Upper lobe of left lung (tissue), 6 donors: ENCODE measurements at places on chromosomes 7 and 10. TPM values are rescaled to one million over a fixed set of nuclear protein-coding genes. Genes with fewer than 3 reads are reported as not detected.

The MMD2 gene
- total RNA-seq = not detected

The UNC5B gene
- 9.8 TPM for total RNA-seq

The RHOBTB1 gene
- 16.3 TPM for total RNA-seq

The ZPBP gene
- total RNA-seq = not detected

The TMEM236 gene
- total RNA-seq = 1.4 TPM

The ITIH2 gene
- total RNA-seq = 1.5 TPM

The ZFAND4 gene
- total RNA-seq = 15.8 TPM

The SAMD9 gene
- 19.1 TPM for total RNA-seq

The ANXA8L1 gene
- 27.2 TPM for total RNA-seq

The MRC1 gene
- 84.9 TPM for total RNA-seq

The ABCC2 gene
- total RNA-seq = 0.46 TPM

The SSBP1 gene
- total RNA-seq = 114 TPM

The SNCG gene
- total RNA-seq = not detected

The BLNK gene
- 7.0 TPM for total RNA-seq

The GPNMB gene
- total RNA-seq = 172 TPM

The CCDC146 gene
- 43.0 TPM for total RNA-seq

- H3K27me3 ChIP-seq = no peaks in the 10 kb centered on the region
- H3K4me1 ChIP-seq = no peaks in the 10 kb centered on the region
- no peak for DNase-seq
- H3K4me3 ChIP-seq = no peak overlapping the region
Observed at GRCh38 chr10:60430017-60430416, 40.3 kb upstream of the ANK3 start.

DNA sequence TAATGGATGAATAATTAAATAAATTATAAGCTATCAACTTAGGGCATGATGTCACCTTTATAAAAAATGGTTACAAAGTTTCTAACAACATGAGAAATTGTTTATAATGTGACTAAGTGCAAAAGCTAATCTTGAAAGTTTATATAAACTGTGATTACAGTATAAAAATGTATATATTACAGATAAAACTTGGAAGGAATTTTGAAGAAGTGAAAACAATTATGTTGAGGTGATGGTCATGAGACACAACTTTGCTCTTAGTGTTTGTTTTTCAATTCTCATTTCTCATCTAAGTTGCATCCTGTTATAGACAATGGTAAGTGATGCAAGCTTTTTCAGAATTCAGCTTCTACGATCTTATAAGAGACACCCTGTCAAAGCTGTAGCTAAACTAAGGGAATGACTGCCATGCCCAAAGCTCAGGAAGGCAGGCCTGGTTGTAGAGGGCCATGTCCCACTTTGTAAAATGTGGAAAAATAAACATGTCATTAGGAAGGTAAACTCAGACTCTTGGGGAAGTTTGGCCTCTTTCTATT is 23.9 kb downstream of the MACC1 start:
- H3K27ac ChIP-seq = no peak overlapping the region
- no peaks in the 10 kb centered on the region for H3K27me3 ChIP-seq
- no peaks in the 10 kb centered on the region for H3K4me1 ChIP-seq
- H3K4me3 ChIP-seq = no peak overlapping the region

DNA sequence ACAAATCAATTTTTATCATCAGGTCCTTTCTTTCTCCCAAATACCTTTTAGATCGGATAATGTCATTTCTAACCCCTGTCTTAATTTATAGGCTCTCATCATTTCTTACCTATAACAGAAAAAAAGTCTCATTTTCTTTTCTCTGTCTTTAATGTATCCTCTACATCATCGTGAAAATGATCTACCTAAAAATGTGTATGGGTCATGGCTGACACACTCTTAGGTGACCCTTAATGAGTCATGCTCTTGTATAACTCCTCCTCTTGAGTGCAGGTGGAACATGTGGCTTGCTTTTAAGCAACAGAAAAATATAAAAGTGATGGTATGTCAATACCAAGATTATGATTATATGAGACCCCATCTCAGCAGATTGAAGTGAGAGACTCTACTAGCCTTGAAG is 139.4 kb downstream of the SEMA3C start:
- H3K36me3 ChIP-seq = no peaks in the 10 kb centered on the region
- no peaks in the 10 kb centered on the region for H3K27me3 ChIP-seq
- H3K27ac ChIP-seq = no peak overlapping the region
- H3K4me3 ChIP-seq = no peak overlapping the region
- H3K4me1 ChIP-seq = peaks cover 18% of the 10 kb centered on the region

DNA sequence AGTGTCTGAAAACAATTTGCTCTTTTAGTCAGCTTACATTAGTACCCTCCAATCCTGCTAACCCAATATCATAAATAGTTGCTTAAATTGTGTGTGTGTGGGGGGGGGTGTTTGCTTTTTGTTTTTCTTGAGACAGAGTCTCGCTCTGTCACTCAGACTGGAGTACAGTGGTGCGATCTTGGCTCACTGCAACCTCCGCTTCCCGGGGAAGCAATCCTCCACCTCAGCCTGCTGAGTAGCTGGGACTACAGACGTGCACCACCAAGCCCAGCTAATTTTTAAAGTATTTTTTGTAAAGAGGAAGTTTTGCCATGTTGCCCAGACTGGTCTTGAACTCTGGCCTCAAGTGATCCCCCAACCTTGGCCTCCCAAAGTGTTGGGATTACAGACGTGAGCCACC is 73.5 kb upstream of the PDLIM1 start:
- no peaks in the 10 kb centered on the region for H3K27me3 ChIP-seq
- no peaks in the 10 kb centered on the region for H3K36me3 ChIP-seq
- no peak overlapping the region for H3K27ac ChIP-seq
- DNase-seq = no peak
- peaks cover 11% of the 10 kb centered on the region for H3K4me1 ChIP-seq
- no peak overlapping the region for H3K4me3 ChIP-seq

GRCh38 chr10:3239920-3240894 is 67.6 kb upstream of the PITRM1 start:
- no peaks in the 10 kb centered on the region for H3K36me3 ChIP-seq
- no peak for DNase-seq
- no peaks in the 10 kb centered on the region for H3K27me3 ChIP-seq
- H3K27ac ChIP-seq = peak overlapping the region; percentile 16
- peaks cover 6% of the 10 kb centered on the region for H3K4me1 ChIP-seq
- no peak overlapping the region for H3K4me3 ChIP-seq

- no peaks in the 10 kb centered on the region for H3K4me1 ChIP-seq
- no peaks in the 10 kb centered on the region for H3K36me3 ChIP-seq
- H3K4me3 ChIP-seq = no peak overlapping the region
- DNase-seq = no peak
Observed at GRCh38 chr7:47228386-47229014, 353.4 kb downstream of the TNS3 start.

- H3K4me3 ChIP-seq = no peak overlapping the region
- peaks cover 34% of the 10 kb centered on the region for H3K4me1 ChIP-seq
- H3K36me3 ChIP-seq = no peaks in the 10 kb centered on the region
Observed at GRCh38 chr10:103836861-103837260, 18.5 kb downstream of the SH3PXD2A start.

DNA sequence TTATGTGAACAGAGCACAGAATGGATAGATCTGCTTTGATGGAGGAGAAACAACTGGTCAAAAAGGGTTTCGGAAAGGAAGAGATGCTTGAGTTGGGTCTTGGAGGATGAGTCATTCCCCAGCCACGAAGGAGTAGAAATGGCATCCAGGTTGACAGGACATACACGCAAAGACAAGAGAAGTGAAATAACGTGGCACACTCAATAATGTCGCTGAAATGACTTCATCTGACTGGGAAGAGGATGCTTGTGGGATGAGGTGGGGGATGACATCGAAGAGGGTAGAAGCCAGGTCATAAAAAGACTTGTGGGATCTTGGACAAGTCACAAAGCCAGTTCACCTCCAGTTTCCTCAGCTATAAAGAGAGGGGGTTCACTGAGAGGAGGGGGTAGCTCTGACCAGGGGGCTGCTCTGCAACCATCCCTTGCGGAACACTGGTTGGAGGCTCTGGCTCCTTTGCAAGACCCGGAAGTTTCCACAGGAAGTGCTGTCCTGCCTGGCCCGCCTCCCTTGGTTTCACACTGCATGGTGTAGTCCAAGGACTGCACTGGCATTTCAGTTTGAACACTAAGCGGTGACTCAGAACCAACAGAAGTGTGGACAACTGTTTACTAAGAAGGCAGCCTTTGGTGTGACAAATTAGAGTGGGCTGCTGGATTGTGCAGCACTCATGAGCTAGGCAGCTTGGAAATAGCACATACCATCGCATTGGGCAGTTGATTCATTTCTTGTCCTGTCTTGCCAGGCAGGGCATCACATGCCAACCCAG is 189.9 kb upstream of the ADO start:
- DNase-seq = no peak
- H3K4me1 ChIP-seq = peaks cover 16% of the 10 kb centered on the region
- H3K4me3 ChIP-seq = no peak overlapping the region
- H3K36me3 ChIP-seq = no peaks in the 10 kb centered on the region
- no peak overlapping the region for H3K27ac ChIP-seq

DNA sequence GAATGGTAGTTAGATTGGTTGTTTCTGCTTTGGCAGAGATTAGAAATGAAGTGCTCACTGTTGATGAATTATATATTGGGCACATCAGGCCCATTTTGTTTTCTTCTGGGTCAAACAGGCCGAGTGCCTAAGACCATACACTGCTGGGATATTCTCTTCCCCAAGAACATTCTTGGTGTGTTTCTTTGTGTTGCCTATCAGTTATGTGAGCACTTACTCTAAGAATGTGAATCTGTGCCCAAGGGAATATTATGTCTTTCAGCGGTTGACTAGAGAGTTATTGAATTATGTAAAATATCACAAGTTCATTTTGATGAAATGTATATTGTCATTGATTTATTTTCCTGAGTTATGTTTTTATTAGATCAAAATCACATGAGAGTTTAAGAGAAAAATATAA is 255.5 kb upstream of the SMIM30 start:
- DNase-seq = no peak
- no peaks in the 10 kb centered on the region for H3K27me3 ChIP-seq
- H3K27ac ChIP-seq = no peak overlapping the region
- H3K36me3 ChIP-seq = no peaks in the 10 kb centered on the region

DNA sequence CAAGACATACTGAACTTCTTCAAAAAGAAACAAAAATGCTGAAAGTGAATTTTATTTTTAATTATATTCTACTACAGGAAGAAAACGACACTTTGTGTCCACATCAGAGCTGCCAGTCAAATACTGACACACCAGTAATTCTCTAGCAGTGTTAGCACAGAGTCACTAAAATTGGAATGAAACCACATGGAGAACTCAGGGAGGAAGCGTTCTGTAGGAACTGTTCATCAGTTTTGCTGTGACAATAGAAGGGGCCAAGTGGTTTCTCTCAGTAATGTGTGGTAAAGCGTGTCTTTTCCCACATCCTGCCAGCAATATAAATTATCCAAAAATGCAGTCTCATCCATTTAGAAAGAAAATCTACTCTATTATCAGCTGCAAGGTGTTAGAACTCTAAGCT is 683.3 kb downstream of the GRM8 start:
- DNase-seq = no peak
- H3K27ac ChIP-seq = no peak overlapping the region
- H3K36me3 ChIP-seq = no peaks in the 10 kb centered on the region
- H3K4me1 ChIP-seq = no peaks in the 10 kb centered on the region
- H3K27me3 ChIP-seq = no peaks in the 10 kb centered on the region

DNA sequence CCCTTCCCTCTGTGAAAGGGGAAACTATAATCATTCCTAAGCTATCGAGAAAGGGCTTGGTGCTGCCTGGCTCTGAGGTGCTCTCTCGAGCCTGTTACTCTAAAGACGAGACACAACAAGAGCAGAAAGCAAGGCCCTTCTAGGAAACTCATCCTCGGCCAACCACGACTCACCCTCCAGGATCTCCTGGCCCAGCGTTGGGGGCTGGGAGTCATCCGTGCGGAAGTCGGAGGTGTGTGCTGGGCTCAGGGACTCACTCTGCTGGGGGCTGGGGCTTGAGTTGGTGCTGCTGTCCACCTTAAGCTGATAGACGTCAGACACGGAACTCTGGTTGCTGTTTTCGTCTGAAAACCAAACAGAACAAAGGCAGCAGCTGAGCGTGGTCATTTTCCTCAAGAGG is 17.6 kb upstream of the BAZ1B start:
- H3K4me1 ChIP-seq = no peaks in the 10 kb centered on the region
- peaks cover 95% of the 10 kb centered on the region for H3K36me3 ChIP-seq
- no peak for DNase-seq
- no peak overlapping the region for H3K4me3 ChIP-seq

DNA sequence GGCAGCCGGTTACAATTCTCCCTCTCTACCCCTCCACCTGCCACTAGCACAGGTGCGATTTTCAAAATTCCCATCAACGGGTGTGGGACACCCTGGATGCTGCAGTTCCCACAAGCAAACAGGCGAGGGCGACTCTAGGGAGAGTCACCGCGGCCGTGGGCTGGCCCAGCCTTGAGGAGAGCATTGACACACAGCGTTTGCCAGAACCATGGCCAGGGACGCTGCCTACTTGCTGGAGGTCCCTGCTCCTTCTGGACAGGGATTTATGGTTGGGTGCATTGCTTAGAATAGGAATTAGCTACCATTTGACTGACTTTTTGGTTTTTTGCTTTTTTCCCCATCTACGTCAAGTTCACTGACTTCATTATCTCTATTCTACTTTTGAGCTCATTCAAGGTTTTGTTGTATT is 19.0 kb upstream of the CLDN4 start:
- H3K27me3 ChIP-seq = no peaks in the 10 kb centered on the region
- no peak overlapping the region for H3K27ac ChIP-seq
- DNase-seq = peak; percentile 88
- H3K4me3 ChIP-seq = no peak overlapping the region

DNA sequence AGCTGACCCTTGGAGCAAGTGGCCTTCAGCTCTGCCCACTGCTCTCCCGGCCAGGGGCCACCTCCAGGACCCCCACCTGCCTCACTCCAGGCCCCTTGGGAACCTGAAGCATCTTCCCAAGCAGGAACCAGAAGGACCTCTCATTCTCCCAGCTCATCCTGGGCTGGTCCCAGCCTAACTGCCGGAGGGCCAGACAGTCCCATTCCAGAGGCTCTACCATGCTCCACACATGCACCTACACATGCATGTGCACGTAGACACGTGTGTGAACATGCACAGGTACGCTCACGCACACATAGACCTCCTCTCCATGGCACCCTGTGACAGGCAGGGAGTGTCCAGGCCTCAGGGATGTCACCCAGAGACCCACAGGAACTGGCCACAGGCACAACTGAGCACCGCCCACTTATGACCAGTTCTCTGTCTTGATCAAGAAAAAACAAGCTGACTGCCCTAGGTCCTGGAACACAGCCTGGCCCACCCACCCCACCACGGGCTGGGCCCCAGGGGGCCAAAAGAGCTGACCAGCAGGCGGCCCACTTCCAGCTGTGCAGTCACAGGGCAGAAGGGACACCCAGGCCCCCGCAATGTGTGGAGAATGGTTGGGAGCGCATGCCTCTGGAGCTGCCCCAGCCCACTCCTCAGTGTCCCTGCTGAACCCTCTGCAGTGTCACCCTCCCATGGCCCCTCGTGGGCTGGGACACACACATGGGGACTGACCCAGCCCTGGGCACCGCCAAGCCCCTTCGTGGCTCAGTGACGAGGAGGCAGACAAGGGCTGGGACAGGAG is 43.4 kb downstream of the CAMK2B start:
- H3K36me3 ChIP-seq = no peaks in the 10 kb centered on the region
- no peak overlapping the region for H3K4me3 ChIP-seq
- H3K27me3 ChIP-seq = no peaks in the 10 kb centered on the region
- DNase-seq = peak; percentile 65
- H3K4me1 ChIP-seq = no peaks in the 10 kb centered on the region
- no peak overlapping the region for H3K27ac ChIP-seq
